G401 (cell line): ENCODE measurements at places on chromosomes 7 and 10. TPM values are rescaled to one million over a fixed set of nuclear protein-coding genes. Genes with fewer than 3 reads are reported as not detected.

DNA sequence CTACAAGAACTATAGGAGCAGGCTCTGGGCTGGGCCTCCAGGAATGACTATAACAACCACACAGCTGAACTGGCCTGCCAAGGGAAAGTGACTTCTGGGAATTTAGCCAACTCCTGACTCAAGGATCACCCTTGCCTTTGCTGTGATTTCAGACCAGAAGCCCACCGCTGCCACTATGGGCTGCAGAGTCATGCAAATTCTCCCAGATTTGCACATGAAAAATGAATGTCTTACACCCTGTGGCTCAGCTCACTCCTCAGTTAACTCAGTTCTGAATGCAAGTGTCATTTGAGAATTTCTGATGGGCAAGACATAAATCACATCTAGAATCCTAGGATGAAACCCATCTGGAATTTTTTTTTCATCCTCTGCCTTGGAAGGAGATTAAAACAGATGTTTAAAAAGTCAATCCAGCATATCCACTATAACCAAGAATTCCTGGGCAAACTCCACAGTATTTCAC is 186.5 kb upstream of the BET1 start:
- DNase-seq: no peak

GRCh38 chr7:96211954-96212353 is 109.9 kb downstream of the SLC25A13 start:
- DNase-seq: no peak

GRCh38 chr7:30154111-30154587 is 19.4 kb downstream of the MTURN start:
- DNase-seq: no peak

DNA sequence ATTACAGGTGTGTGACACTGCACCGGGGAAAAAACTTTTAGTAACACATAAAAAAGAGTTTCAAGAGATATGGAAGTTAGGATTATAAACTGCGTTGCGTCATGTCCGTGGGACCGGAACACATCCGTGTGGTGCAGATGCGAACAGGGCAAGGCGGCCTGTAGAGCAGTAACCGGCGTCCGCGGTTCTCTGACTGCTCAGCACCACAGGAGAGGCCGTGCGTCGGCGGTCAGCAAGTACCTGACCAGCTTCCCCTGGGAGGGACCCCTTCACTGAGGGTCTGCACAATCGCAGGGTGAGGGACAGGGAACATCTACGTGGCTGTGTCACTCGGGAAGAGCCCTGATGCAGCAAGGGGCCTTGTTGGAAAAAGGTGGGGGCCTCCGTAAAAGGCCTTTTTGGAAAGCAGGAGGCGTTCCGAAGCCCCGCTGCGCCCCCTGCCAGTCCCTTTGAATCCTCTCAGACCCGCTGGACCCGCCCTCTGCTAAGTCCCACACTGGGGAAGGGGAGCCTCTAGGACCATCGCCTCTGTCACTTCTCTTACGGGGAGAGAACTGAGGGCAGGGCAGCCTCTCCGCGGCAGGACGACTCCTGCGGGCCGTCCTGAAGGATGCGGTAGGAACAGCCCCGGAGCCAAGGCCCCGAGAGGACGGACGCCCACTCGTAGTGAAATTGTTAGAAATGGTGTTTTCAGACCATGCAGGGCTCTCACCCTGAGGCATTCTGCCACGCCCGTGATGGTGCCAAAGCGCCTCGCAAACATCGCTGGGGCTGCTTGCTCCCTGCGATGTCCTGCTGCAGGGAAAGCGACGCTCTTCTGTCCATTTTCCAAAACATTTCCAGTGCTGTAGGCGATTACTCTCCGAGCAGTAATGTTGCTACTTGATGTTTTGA is 771.6 kb upstream of the COBL start:
- DNase-seq: no peak

GRCh38 chr10:68359189-68359588 is 26.5 kb upstream of the PBLD start:
- DNase-seq: no peak

Gene CDH23
- 2.8 and 5.9 TPM in 2 replicates for total RNA-seq

DNA sequence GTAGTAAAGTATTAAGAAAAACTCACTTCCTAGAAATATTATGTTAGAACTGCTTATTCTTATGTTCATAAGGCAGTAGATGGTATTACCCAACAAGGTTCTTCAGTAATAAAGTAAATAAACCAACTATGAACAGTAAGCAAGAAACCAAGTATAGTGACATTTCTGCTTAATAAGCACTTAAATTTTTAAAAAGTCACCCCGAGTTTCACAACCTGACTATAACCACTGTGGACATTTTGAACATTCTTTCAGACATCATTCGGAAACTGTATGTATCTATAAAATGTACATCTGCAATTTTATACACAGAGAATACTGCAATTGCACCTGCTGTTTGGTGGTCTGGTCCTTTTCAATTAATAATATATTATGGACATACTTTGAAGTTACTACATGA is 1073.6 kb downstream of the XPNPEP1 start:
- no peak for DNase-seq

DNA sequence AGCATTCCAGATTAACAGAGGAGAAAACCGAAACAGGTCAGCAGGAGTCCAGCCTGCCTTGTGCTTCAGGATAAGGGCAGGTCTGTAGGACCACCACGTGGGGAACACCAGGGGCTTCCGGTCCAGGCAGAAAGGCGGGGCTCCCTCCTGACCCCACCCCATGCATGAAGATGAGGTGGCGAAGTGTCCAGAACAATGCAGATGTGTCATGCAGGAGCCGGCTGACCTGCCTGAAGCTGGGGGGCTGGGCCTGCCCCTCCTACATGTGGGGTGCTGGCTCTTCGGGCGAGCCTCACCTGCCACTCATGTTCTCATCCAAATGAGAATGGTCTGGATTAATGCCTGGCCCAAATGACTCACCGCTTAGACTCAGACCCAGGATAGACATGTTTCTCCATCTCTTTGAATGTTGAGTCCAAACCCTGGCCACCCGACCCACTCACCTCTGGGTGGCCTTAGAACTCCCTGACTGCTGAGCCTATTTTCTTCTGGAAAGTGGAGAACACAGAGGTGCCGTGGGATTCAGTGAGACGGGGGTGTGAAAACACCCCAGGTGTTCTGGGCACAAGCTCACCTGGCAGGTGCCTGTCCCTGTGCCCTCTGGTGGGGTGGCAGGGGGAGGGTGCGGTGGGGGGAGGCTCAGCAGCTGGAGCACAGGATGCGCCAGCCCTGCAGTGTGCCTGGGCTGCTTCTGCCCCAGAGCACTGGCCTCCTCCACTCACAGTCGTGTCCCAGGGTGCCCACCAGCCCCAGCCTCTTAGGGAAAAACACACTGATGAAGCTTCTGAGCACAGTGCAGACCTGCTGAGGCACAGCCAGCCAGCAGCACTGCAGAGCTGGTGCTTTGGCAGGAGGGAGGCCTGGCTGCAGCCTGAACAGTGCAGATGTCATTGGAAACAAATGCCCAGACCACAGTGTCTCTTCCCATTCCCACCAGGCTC is 55.2 kb upstream of the GDF10 start:
- DNase-seq: no peak

- DNase-seq: no peak
Measured at GRCh38 chr10:57035310-57035709, 674.3 kb upstream of the ZWINT start.

DNA sequence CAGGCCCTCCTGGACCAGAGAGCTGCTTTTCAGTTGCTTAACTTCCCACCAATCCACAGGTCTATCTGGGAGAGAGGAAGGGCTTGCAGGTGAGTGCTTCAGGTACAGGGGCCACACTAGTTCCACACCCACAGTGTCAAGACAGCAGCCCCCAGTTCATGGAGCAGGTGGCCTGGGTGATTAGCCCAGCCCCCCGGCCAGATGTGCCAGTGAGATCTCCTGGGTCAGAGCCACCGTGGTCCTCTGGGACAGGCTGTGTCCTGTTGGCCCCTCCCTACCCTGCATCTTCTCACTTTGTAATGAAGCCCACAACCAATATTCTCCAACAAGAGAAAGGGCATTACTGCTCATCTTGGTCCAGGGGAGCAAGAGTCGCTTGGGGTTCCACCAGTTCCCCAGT is 30.6 kb downstream of the DRGX start:
- DNase-seq: no peak

- peak; percentile 15 for DNase-seq
Measured at GRCh38 chr7:13466874-13467547, 522.5 kb downstream of the ETV1 start.

Gene LBX1
- total RNA-seq: 17.5 and 32.2 TPM in 2 replicates

Gene MRLN
- not detected in 2 replicates for total RNA-seq

Gene AGAP4
- 3.0 and 22.6 TPM in 2 replicates for total RNA-seq

- DNase-seq: no peak
Measured at GRCh38 chr10:132129431-132129830, 57.3 kb upstream of the DPYSL4 start.

DNA sequence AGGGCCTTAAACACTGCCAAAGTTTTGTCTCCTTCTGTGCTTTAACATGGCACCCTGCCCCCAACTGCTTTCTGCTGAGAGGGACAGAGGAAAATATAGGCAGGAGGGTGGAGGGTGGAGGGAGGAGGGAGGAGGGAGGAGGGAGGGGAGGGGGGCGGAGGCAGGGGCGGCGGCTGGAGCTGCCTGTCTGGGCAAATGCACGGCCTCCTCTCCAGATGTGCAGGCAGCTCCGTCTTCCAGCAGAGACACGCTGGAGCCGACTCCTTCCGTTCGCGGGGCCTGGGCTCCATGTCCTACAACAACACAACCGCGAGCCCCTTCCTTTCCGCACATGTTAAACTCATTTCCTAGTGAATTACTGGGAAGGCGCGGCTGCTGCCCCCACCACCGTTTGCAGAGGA is 14.2 kb downstream of the EBF3 start:
- no peak for DNase-seq

DNA sequence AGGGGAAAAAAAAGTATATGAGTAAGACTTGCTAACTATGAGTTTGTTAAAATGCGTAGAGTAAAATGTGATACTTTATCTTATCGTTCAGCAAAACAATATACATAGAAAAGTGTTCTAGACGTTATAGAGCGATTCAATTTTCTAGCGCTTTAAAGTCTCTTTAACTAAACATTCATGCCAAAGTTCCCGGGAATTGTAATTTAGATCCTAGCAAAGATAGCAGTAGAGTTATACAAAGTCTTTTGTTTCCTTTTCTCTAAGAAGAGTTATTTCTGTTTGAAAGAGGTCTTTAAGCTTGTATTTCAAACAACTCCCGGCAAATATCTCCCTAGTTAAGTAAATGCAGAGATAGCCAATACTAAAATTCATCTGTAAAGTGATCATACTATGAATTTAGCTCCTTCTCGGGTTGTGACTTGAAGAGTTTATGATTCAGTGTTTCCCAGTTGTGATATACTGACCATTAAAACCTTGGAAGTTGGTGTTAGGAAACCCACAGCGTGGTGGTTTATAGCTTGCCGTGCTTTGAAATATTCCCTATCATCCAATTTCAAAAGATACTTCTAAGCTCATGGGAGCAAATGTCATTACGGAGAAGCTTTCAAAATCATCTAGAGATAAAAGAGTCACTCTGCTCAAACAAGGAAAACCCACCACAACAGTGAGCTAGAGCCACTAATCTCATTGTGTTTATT is 171.7 kb downstream of the CSTF2T start:
- no peak for DNase-seq

Gene MYOZ1
- total RNA-seq: 1.2 TPM in 1 of 2 replicates, not detected in the other

Gene CFAP46
- 6.2 and 11.3 TPM in 2 replicates for total RNA-seq

GRCh38 chr10:33272635-33273034 is 61.8 kb downstream of the NRP1 start:
- no peak for DNase-seq

Gene TMEM139
- not detected in 2 replicates for total RNA-seq

DNA sequence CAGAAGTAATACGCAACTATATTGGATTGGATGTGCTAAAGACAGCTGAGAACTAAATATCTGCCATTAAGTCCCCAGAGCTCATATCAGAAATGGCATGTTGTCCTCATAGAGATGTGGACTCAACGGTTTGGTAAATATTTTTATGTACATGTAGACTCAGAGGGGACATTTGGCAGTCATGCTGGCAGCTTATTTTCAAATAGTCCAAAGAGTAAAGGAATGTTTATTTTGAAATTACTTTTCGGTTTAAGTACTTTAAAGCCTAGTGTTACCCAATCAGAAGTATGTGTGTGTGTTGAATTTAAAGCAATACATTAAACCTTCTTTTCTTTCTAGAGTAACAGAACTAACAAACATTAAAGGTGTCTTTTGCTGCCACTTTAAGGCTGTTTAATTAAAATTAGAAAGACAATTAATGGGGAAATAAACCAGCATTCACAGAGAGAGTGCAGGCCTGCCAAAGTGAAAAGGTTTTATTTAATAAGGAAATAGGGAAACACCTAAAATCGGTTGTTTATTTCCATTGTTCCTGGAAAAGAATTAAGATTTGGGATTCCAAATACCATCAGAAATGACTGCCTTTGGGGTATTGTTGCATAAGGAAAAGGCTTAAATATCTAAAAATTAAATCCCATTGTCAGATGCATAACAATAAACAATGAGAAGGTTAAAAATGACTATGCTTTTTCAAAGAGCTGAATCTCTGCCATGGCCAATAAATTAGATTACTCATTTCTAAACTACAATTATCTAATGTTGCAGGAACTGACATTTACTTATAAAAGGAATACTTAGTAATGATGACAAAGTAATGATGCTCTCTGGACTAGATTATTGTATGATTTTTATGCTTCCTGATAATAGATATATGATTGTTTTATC is 113.4 kb upstream of the AHR start:
- no peak for DNase-seq

DNA sequence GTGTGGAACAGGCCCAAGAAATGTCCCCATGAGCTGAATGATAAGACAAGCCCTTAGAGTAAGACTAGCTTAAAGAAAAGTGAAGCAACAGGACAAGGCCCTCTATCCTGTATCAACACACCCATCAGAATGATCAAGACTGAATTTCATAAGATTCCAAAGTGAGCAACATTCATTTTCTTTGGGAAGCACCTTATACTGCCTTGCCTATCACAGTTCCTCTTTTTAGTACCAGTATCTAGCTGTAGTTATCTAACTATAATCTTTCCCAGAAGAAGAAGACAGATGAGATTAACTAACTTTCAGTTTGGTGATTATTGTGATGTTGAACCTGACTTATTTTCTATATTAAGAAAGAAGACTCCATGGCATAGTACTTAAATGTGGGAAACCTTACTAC is 391.2 kb downstream of the PHTF2 start:
- no peak for DNase-seq

GRCh38 chr7:4265676-4266075 is 416.4 kb upstream of the FOXK1 start:
- no peak for DNase-seq

Gene MYL7
- 1.4 TPM in 1 of 2 replicates, not detected in the other for total RNA-seq

DNA sequence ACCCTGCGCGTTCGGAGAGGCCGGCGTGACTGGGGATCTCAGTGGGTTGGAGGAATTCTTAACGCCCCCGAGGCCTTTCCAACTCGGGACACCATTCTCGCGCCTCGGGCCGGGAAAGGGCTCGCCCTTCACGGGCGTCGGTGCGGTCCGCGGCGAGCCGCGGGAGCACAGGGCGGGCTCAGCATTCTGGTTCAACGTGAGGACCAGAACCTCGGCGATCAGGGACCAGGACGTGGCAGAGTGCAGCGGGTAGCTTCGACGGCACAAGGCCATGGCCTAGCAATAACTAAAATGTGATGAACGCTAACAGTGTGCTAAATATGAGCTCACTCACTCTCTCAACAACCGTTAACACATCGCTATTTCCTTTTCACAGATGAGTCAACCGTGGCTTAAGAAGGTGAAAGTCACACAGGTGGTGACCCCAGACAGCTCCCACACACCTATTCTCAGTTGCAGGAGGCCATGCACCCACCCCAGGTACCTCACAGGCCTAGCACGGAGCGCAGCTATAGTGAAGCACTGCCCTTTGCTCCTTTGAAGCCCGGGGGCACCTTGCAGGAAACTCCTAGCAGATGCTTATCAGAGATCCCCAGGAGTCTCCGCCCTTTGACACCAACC is 4.5 kb upstream of the EMX2 start:
- DNase-seq: no peak

Gene CUZD1
- 1.7 and 1.8 TPM in 2 replicates for total RNA-seq
